Naive thymus-derived CD4-positive, alpha-beta T cell (primary cell): ENCODE measurements at places on chromosomes 6 and 20. TPM values are rescaled to one million over a fixed set of nuclear protein-coding genes. Genes with fewer than 3 reads are reported as not detected.

The PLN gene
- total RNA-seq, result not detected in 2 replicates

DNA sequence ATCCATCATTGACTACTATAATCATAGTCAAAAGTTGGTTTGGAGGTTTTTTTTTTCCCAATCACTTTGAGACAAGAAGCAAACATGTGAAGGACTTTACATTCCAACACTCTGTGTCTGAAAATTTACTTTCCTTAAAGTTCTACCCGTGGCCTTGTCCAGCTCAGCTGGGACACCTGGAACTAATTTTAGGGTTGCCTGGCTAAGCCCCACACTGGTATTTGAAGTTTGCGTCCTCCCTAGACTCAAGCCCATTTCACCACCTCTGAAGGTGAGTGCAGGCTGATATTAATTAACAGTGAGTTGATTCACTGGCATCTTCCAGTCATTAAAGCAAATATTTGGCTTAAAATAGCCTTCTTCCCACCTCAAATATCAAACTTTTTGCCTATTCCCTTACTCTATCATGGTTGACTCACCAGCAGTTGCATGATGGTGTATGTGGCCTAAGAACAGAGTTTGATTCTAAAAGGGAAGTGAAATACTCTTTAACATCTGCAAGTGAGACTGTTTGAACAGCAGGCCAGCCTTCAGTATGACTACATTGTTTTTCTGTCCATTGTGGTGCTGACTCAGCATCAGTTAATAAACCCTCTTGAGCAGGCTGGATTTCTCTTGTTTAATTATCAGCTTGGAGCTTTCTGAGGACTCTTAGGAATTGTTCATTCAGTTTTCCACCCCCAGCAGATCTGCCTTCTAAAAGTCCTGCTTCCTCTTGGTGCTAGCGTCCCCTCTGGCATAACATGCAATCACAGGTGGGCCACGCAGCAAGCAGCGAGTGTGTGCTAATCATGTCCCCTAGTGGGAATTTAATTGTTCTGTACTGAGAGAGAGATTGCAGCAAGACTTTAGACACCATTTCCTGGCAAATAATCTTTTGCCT is 1.8 kb upstream of the PRDM1 start:
- H3K4me1 ChIP-seq, result peaks cover 45% of the 10 kb centered on the region
- H3K36me3 ChIP-seq, result no peaks in the 10 kb centered on the region
- H3K27me3 ChIP-seq, result no peaks in the 10 kb centered on the region
- no peak for DNase-seq
- H3K4me3 ChIP-seq, result no peak overlapping the region

The NTSR1 gene
- total RNA-seq, result 0.78 TPM

GRCh38 chr6:143276436-143276835 is 174.1 kb downstream of the ADAT2 start:
- no peak overlapping the region for H3K4me3 ChIP-seq
- no peak overlapping the region for H3K27ac ChIP-seq
- no peaks in the 10 kb centered on the region for H3K27me3 ChIP-seq
- DNase-seq, result no peak
- no peaks in the 10 kb centered on the region for H3K4me1 ChIP-seq

The TGM3 gene
- total RNA-seq, result not detected in 2 replicates

DNA sequence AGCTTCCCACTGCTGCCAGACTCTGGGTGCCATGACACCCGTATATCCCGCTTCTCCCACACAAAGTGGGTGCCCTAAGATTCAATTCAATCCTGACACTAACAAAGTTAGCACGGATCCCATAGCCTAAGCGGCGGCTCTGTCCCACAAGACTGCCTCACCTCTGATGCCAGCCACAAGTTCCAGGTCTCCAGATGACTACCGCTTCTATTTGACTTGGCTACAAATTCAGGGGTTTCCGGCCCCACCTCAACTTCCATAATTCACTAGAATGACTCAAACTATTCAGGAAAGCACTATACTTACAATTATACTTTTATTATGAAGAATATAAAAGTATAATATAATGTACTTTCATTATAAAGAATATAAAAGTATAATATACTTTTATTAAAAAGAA is 24.8 kb upstream of the SLC22A23 start:
- no peaks in the 10 kb centered on the region for H3K4me1 ChIP-seq
- H3K36me3 ChIP-seq, result no peaks in the 10 kb centered on the region
- no peak for DNase-seq
- H3K27ac ChIP-seq, result no peak overlapping the region
- H3K27me3 ChIP-seq, result no peaks in the 10 kb centered on the region

The COX4I2 gene
- total RNA-seq, result not detected in 2 replicates

- no peaks in the 10 kb centered on the region for H3K36me3 ChIP-seq
- no peak overlapping the region for H3K27ac ChIP-seq
- H3K4me1 ChIP-seq, result no peaks in the 10 kb centered on the region
- no peaks in the 10 kb centered on the region for H3K27me3 ChIP-seq
- no peak for DNase-seq
Measured at GRCh38 chr20:51703400-51704287, 64.5 kb downstream of the ATP9A start.

- H3K27ac ChIP-seq, result no peak overlapping the region
- no peak for DNase-seq
- H3K27me3 ChIP-seq, result no peaks in the 10 kb centered on the region
- no peaks in the 10 kb centered on the region for H3K4me1 ChIP-seq
- no peaks in the 10 kb centered on the region for H3K36me3 ChIP-seq
- H3K4me3 ChIP-seq, result no peak overlapping the region
Measured at GRCh38 chr6:36933102-36933501, 21.4 kb upstream of the PI16 start.

- H3K27me3 ChIP-seq, result no peaks in the 10 kb centered on the region
- no peak overlapping the region for H3K4me3 ChIP-seq
- H3K36me3 ChIP-seq, result no peaks in the 10 kb centered on the region
- H3K4me1 ChIP-seq, result peaks cover 20% of the 10 kb centered on the region
- DNase-seq, result no peak
Measured at GRCh38 chr6:37867756-37868446, 48.4 kb downstream of the ZFAND3 start.

- H3K27me3 ChIP-seq, result no peaks in the 10 kb centered on the region
- DNase-seq, result no peak
- H3K4me1 ChIP-seq, result no peaks in the 10 kb centered on the region
- no peak overlapping the region for H3K27ac ChIP-seq
Measured at GRCh38 chr20:63297371-63297781, 4.4 kb downstream of the COL20A1 start.

- H3K4me3 ChIP-seq, result no peak overlapping the region
- H3K36me3 ChIP-seq, result no peaks in the 10 kb centered on the region
- H3K4me1 ChIP-seq, result no peaks in the 10 kb centered on the region
Measured at GRCh38 chr20:60476045-60476444, 517.8 kb downstream of the CDH26 start.

GRCh38 chr20:37774156-37774555 is 80.3 kb downstream of the CTNNBL1 start:
- no peaks in the 10 kb centered on the region for H3K27me3 ChIP-seq
- H3K36me3 ChIP-seq, result no peaks in the 10 kb centered on the region
- H3K27ac ChIP-seq, result no peak overlapping the region
- no peak for DNase-seq
- no peaks in the 10 kb centered on the region for H3K4me1 ChIP-seq

DNA sequence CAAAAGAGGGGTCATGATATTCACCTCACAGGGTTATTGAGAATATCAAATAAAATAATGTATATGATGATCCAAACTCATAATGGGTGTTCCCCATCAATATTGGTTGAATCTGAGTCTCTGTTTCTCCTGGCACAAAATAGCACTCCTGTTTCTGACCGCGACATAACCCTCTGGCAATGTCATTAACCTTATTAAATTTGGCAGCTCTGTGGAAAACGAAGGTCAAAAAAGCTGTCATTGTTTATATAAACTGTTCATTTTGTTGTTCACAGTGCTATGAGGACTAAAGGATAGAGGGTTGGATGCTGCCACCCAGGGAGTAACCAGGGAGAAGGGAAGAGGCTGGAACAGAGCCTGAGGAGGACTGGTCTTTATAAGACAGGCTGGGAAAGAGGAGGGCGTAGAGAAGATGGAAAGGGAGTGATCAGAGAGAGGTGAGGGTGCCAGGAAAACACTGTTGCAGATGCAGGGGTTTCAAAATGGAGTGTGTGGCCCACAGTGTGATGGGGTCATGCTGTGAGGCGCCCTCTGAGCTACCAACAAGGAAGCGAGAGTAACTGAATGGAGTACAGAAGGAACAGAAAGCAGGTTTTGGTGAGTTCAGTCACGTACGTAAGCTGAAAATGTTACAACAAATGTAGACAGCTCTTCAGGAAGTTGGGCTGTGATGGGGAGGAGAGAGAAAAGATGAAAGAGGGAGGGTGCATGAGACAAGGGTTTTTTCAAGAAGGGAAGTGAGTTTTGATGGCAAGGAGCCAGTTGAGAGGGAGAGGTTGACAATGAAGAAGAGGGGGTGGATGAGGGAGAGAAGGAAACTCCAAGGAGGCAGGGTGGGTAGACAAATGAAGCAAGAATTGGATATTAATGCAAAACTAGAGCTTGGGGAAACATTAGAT is 251.6 kb upstream of the TAB2 start:
- no peaks in the 10 kb centered on the region for H3K27me3 ChIP-seq
- H3K36me3 ChIP-seq, result no peaks in the 10 kb centered on the region
- no peak for DNase-seq
- peak overlapping the region; percentile 26 for H3K4me3 ChIP-seq
- H3K27ac ChIP-seq, result peak overlapping the region; percentile 73

- no peak for DNase-seq
- no peak overlapping the region for H3K27ac ChIP-seq
- H3K4me3 ChIP-seq, result no peak overlapping the region
- H3K27me3 ChIP-seq, result no peaks in the 10 kb centered on the region
- no peaks in the 10 kb centered on the region for H3K4me1 ChIP-seq
- H3K36me3 ChIP-seq, result no peaks in the 10 kb centered on the region
Measured at GRCh38 chr6:122715725-122716124, 63.8 kb upstream of the FABP7 start.

The WASF1 gene
- 0.19 TPM for total RNA-seq

The OR2H2 gene
- total RNA-seq, result not detected

DNA sequence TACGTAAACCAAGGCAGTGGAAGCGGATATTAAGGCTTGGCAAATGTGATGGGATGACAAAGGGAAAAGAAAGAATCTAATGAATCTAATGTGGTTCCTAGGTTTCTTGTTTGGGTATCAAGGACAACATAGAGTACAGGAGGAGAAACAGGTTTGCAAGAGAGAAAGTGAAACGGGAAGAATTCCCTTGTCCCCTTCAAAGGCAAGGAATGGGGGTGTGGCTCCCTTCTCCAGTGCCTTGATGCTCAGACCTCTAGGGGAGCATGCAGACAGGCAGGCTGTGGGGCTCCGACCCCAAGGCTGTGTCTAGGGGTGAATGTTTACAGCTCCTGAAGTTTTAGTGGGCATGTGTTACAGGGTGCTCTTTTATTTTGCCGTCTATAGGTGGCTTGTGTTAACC is 317.5 kb upstream of the HSF2 start:
- no peaks in the 10 kb centered on the region for H3K36me3 ChIP-seq
- no peak for DNase-seq
- no peak overlapping the region for H3K4me3 ChIP-seq
- no peaks in the 10 kb centered on the region for H3K27me3 ChIP-seq
- no peaks in the 10 kb centered on the region for H3K4me1 ChIP-seq

- H3K36me3 ChIP-seq, result no peaks in the 10 kb centered on the region
- H3K4me1 ChIP-seq, result no peaks in the 10 kb centered on the region
- H3K4me3 ChIP-seq, result no peak overlapping the region
Measured at GRCh38 chr20:11484479-11484878, 433.2 kb upstream of the BTBD3 start.

- no peaks in the 10 kb centered on the region for H3K4me1 ChIP-seq
- H3K4me3 ChIP-seq, result no peak within 1 kb of the TSS
- H3K27ac ChIP-seq, result no peak within 1 kb of the TSS
Measured at GRCh38 chr6:52087498-52087999, at the start of gene PKHD1. PKHD1 (minus strand) TSS chr6:52087613; CDS start chr6:52084933, 2,680 bp downstream.

DNA sequence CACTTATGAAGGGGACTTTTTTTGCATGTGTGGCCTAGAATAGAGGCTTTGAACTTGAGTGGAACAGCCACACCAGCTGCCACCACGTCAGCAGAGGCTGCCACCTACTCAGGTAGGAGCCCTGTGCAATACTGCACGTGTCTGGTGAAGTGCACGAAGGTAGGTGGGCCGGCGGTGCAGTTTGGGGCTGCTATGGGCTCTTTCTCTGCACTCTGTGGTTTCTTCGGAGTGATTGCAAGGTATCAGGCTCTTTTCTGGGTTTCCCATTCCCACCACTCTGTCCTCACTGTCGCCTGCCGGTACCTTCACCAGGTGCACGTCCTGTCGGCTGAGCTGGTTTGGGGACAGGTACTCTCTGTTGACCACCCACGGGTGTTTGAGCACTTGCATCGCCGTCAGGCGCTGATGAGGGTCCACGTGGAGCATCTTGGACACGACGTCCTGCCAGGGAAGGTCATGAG is 30.8 kb upstream of the MPC1 start:
- DNase-seq, result no peak
- H3K27me3 ChIP-seq, result no peaks in the 10 kb centered on the region
- no peak overlapping the region for H3K4me3 ChIP-seq
- H3K4me1 ChIP-seq, result peaks cover 78% of the 10 kb centered on the region
- no peaks in the 10 kb centered on the region for H3K36me3 ChIP-seq

GRCh38 chr6:2247664-2248063 is 2.3 kb upstream of the GMDS start:
- no peaks in the 10 kb centered on the region for H3K36me3 ChIP-seq
- no peak overlapping the region for H3K27ac ChIP-seq
- H3K27me3 ChIP-seq, result no peaks in the 10 kb centered on the region
- no peak for DNase-seq

DNA sequence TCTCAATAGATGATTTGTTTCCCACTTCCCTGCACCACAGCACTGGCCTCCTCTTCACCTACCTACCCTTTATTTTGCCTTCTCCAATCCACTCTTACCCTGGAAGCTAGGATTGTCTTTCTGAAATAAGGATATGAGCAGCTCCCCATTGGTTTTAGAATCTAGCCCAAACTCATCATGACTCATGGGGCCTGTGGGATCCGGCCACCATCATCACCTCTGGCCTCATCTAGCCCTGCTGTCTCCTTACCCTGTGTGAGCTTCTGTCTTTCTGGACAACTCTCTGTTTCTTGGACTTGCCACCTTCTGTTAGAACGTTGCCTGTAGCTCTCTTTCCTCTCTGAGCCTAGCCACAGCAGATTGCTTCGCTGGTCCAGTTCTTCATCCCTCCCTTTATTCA is 277.1 kb downstream of the PAX1 start:
- H3K4me3 ChIP-seq, result no peak overlapping the region
- no peak for DNase-seq
- no peaks in the 10 kb centered on the region for H3K4me1 ChIP-seq
- H3K27ac ChIP-seq, result no peak overlapping the region
- no peaks in the 10 kb centered on the region for H3K27me3 ChIP-seq
- no peaks in the 10 kb centered on the region for H3K36me3 ChIP-seq

- DNase-seq, result no peak
- H3K4me3 ChIP-seq, result peak overlapping the region; percentile 21
- no peak overlapping the region for H3K27ac ChIP-seq
- H3K36me3 ChIP-seq, result peaks cover 84% of the 10 kb centered on the region
Measured at GRCh38 chr20:49281059-49281912, 3.4 kb upstream of the ZNFX1 start.

GRCh38 chr6:66896415-66896814 is 1189.4 kb upstream of the EYS start:
- no peaks in the 10 kb centered on the region for H3K4me1 ChIP-seq
- H3K36me3 ChIP-seq, result no peaks in the 10 kb centered on the region
- H3K27me3 ChIP-seq, result no peaks in the 10 kb centered on the region

The THBS2 gene
- total RNA-seq, result not detected

The CGA gene
- total RNA-seq, result not detected
